ENCODE measurements at places on chromosomes 1 and 21.
A peak's percentile ranks its signal among the peaks of the same experiment; 100 is the strongest.

- DNase-seq: no peak
Observed at GRCh38 chr1:84117868-84118267, 26.2 kb upstream of the PRKACB start.

- no peak for DNase-seq
Observed at GRCh38 chr1:16926491-16927073, 4.9 kb downstream of the CROCC start.

GRCh38 chr1:110465814-110466380, 14.9 kb downstream of the PROK1 start:
- DNase-seq: no peak

DNA sequence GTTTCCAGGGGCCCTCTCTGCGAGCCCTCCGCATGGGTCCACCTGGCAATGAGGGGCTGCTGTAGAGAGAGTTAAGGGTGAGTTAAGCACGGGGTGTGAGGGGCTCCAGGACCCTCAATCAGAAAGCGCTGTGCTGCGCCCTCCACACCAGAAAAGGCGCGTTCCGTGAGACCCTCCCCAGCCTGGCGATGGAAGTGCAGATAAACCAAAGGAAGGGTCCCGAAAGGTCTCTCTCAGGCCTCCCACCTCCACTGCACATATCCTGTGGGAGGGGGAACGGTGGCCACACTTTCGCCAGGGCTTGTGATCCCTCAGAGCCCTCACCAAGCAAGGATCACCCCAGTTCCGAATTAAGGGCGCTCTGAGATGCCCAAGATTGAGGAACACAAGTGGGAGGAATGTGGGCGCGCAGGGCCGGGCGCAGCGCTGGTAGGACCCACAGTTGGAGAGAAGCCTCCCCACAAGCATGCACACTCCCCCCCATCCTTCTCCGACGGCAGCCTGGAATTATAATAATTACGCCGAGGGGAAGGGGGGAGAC, 1.1 kb downstream of the WNT3A start:
- peak; percentile 3 for DNase-seq

DNA sequence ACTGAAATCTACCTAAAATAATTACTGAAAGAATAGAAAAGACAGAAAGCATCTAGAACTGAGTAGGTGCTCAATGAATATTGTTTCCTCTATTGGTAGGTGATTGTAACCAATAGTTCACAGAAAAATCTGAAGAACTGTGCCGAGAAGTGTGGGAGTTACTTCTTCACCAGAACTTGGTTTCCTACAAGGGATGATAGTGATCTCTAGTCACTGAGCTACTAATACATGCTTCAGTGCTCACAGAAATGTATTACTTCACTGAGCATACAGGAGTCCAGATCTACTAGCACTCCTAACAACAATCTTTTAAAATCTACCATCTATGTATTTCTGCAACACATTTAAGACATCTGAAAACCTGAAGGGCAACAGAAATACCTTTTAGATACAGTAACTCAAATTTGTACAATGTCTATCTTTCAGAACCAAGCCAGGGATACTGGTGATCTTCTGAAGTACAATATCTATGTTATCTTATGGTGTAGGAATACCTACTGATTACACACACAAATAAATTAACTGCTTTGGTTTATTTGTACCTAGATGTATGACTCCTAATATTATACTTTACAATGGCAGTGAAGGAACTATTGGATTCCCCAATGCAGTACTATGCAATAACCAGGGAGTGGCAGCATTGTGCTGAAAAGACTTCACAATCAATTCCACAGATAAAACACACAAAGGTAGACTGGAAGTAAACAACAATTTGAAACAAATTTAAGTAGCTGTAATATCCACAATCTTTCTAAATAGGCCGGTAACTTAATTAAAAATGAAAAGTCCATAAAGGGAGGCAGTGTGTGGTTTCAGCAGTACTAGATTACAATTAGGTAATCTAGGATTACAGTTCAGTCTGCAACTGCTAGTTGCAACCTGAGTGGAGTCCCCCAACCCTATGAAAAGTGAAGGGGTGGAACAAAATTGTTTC, 243.0 kb downstream of the SLC45A1 start:
- peak; percentile 36 for DNase-seq
